Lung (tissue), 17 donors: ENCODE measurements at places on chromosomes 12 and 14. TPM values are rescaled to one million over a fixed set of nuclear protein-coding genes. Genes with fewer than 3 reads are reported as not detected.

GRCh38 chr12:52645120-52645761 lies 6.8 kb downstream of the KRT2 start:
- no peak for DNase-seq

DNA sequence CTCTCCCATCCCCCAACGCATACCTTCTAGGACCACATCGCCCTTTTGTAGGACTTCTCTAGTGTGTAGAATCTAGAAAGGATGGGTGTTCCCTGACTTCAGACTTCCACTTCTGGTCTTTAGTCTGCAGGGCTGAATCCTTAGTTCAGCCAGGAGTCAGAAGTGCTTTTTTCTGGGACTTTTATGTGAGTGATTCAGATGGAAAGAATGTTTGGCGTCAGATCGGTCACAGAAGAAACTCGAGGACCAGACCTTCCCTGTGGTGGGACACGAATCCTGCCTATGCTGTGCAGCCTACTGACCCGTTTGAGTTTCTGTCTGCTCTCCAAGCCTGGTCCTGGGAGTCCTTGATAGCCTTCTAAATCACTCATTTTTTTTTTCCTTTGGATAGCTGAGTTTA lies 165.4 kb upstream of the SSTR1 start:
- peak; percentile 77 for DNase-seq

DNA sequence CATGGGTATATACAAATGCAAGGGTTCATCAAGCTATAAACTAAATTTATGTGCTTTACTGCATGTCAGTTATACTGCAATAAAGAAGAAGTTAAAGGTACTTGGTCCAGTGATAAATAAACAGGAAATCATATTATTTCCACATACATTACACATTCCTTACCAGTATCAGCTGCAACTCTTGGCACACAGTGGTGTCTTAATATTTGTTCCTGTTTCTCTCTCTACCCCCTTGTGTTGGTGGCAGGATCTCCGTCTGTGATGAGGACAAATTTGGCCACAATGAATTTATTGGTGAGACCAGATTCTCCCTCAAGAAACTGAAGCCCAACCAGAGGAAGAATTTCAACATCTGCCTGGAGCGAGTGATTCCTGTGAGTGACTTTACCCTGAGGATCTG lies 19.2 kb upstream of the OAS1 start:
- DNase-seq = no peak

GRCh38 chr12:27807063-27807703 lies 27.1 kb upstream of the MANSC4 start:
- DNase-seq = no peak

DNA sequence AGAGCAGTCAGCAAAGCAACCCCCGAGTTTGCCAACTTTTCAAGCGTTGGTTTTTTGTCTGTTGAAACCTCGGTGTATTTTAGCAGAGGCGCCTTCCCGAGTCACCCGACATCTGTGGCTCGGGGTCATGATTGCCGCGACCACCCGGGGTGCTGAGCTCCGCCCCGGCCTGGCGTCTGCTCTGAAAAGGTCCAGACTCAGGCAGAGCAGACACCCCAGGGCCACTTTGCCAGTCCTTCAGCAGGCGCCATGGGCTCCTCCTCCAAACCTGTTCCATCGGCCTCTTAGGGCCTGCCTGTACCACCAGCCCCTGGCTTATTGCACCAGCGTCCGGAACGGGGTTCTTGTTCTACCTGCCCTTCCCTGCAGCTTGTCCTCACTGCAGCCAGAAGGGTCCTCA lies 19.1 kb downstream of the ANKRD9 start:
- no peak for DNase-seq

- no peak for DNase-seq
Observed at GRCh38 chr12:31523306-31523705, 67.6 kb downstream of the DENND5B start.

DNA sequence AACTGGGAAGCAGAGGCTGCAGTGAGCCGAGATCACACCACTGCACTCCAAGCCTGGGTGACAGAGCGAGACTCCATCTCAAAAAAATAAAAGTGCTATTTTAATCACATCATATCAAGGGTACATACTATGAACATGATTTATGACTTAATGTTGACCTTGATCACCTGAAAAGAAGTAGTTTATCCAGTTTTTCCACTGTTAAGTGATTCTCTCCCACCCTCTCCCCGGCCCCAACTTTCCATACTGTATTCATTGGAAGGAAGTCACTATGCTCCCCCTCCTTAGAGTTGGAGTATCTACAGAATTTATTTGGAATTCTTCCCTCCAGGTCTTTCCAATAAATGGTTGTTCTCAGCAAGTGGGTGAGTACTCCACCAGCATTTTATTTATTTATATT lies 3.0 kb upstream of the PRMT5 start:
- peak; percentile 67 for DNase-seq

GRCh38 chr12:41897593-41897992 lies 247.1 kb downstream of the GXYLT1 start:
- DNase-seq = no peak

- peak; percentile 20 for DNase-seq
Observed at GRCh38 chr14:67513631-67514108, 19.4 kb upstream of the PLEKHH1 start.

- DNase-seq = no peak
Observed at GRCh38 chr12:28223025-28223554, 32.8 kb downstream of the CCDC91 start.

- DNase-seq = no peak
Observed at GRCh38 chr12:53809005-53809404, 57.2 kb upstream of the CISTR start.

DNA sequence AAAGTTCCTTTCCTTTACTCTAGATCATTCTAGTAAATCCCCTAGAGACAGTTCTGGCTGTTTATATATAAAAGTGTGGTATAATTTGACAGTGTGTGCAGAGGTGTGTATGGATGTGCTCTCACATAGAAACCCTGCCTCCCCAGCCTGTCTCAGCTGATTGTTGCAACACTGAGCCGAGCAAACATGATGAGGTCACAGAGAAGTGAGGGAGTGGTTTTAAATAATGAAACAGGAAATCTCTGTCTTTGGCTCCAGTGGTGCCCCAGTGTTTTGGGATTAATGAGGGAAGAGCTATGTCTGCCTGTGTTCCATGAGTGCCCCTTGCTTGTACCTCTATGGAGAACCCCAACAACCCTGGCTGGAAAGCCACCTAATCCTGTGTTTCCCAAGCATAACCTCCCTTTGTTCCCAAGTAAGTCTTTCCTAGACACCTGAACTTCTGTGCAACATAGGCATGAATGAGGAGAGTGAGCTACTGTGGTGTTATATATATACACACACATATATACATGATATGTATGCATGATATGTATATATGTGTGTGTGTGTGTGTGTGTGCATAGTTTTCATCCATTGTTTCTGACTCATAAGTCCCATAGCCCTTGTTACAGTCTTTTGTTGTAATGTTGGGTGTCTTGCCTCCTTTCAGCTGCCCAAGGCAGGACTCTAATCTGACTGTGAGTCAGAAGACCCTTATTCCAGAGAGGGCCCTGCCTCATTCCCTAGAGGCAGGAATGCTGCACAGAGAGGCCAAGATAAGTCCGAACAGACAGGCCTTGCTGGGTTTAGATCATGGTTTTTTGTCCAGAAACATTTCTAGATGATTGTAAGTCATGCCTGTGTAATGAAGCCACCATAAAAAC lies 18.0 kb downstream of the TRAF3 start:
- peak; percentile 76 for DNase-seq

GRCh38 chr14:20195911-20196310 lies 5.2 kb downstream of the OR11G2 start:
- no peak for DNase-seq

DNA sequence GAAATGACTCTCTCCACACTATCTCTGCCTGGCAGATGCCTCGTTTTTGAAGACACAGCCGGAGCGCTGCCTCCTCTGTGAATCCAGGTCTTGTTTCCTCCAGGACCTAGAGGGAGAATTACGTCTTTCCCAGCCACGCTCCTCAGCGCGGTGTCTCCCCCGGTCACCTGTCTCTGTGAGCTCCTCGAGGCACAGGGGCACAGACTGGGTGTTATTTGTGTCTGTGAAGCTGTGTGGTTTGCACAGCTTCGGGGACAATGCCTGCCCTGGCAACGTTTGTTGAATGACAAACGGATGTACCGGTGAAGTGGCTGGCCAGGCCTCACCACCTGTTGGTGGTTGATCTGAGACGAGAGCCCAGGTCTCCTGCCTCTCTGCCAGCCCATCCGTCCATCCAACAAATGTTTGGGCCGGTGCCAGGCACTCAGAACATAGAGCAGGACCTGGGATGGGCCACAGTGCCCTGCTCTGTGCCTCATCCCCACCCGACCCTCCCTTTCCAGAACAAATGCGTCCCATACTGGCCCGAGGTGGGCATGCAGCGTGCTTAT lies 6.1 kb downstream of the PTPN6 start:
- DNase-seq = no peak

DNA sequence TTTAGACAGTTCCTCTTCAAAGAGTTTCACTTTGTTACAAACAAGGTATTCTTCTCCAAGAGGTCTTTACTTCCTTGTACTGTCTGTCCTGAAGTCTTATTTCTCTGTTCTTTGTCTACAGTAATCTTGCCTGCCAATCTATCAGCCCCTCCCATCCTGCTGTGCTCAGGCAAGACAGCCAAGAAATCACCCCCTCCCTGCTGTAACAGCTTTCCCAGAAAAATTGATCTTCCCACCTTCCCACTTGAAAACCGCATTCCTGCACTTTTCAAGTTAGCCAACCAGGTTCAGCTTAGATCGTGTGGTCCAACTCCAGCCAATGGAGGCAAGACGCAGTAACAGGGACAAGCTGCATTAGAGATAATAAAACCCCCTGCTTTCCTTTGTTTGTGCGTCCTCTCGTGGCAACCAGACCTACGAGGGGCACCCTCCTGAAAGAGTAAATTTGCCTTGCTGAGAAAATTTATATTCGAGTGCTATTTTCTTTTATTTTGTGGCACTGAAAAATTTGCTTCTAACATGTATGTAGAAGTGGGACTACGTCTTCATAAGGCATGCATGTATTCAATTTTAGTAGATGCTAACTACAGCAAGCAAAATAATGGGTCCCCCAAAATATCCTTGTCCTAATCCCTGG lies 46.5 kb upstream of the ESR2 start:
- no peak for DNase-seq

DNA sequence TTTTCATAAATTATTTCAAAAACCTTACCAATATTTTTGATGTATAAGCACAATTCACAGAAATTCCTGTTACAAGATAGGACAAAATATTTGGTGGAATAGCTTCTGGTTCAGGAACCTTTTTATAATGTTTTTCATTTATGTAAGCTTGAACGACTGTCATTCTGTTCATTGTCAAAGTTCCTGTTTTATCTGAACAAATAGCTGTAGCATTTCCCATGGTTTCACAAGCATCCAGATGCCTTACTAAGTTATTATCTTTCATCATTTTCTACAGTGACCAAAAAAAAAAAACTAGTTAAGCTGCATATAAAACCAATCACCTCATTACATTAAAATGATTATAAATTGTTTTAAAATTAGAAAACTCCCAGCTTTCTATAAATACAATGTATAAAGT lies 87.1 kb downstream of the ATP2B1 start:
- DNase-seq = peak; percentile 13

DNA sequence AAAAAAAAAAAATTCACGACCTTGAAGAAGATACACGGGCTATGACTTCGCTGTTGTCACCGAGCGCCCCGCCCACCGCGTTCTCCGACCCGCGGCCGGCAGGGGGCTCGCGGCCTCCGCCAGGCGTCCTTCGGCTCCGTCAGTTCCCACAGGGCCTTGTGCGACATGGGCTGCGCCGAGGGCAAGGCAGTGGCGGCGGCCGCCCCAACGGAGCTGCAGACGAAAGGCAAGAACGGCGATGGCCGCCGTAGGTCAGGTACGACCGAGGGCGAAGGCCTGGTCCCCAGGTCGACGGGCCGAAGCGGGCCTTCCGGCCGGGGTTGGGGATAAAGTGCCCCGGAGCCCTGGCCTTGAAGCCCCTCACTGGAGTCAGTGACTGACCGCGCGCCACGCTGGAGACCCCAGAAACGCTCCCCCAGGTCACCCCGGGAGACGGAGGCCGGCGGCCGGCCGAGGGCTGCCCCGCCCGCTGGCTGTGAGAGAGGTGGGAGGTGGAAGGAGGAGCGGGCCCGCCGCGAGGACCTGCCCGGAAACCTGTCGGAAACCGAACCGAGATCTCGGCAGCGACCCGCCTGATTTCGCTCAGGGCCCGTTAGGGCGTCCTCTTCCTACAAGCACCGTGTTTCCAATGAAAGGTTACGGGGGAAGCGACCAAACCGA lies at the start of gene TXNRD1:
Gene TXNRD1 (plus strand): TSS at position 142 of the 660 bp plus-strand sequence. CDS start 24 bp downstream, at position 166.
- DNase-seq = peak; percentile 84

DNA sequence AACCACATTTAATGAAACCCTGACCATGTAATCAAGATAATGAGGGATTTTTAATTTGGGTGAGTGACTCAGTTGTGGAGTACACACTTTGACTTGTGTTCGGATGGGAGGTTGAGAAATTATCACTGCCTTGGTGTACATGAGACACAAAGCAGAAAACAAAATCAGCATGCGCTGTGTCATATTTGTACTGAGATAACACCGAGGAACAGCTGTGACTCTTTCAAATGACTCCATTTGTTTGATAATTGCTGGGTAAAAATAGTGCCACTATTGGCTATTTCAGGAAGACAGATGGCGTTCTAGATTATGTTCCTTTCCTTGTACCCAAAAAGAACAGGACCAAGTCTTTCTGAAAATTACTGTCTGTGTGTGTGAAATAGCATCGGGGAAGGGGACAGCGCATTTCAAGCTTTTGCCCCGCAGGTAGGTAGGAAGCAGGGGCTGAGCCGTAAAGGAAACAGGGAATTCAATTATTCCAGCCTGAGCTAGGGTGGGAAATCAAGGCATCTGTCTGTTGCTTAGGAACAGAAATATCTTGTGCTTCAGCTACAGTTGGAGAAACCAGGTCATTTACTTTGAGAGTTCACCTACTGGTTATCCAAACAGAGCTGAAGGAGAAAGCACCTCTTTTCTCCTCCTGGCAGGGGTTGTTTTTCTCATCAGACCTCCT lies 114.3 kb downstream of the SNAPC1 start:
- no peak for DNase-seq

GRCh38 chr12:7017870-7018349 lies 366 bp downstream of the LPCAT3 start:
- DNase-seq = no peak

- no peak for DNase-seq
Observed at GRCh38 chr14:59362513-59362912, 102.7 kb downstream of the GPR135 start.

- no peak for DNase-seq
Observed at GRCh38 chr12:29743077-29743476, 40.7 kb downstream of the TMTC1 start.

GRCh38 chr12:72901685-72902084 lies 629.5 kb downstream of the TRHDE start:
- DNase-seq = no peak

- no peak for DNase-seq
Observed at GRCh38 chr14:49896966-49897365, 4.1 kb downstream of the ARF6 start.

- peak; percentile 86 for DNase-seq
Observed at GRCh38 chr12:105428793-105429395, 98.4 kb downstream of the C12orf75 start.

- DNase-seq = peak; percentile 17
Observed at GRCh38 chr14:81927070-81927469, 393.4 kb upstream of the SEL1L start.

GRCh38 chr14:56150645-56151345 lies 32.6 kb downstream of the PELI2 start:
- no peak for DNase-seq

The SP7 gene
- not detected for polyA plus RNA-seq

The RAB3IP gene
- 29.0 TPM for polyA plus RNA-seq

The FOXN4 gene
- 0.06 TPM for polyA plus RNA-seq

The CFAP251 gene
- polyA plus RNA-seq = 6.9 TPM

The ATP2B1 gene
- 8.5 TPM for polyA plus RNA-seq

The TBC1D30 gene
- polyA plus RNA-seq = 3.3 TPM

The CCDC177 gene
- polyA plus RNA-seq = 0.01 TPM

The EML1 gene
- 13.8 TPM for polyA plus RNA-seq

The CLEC7A gene
- polyA plus RNA-seq = 18.4 TPM

The GLT1D1 gene
- 25.4 TPM for polyA plus RNA-seq

The KCNJ8 gene
- 6.2 TPM for polyA plus RNA-seq
